ENCODE measurements at places on chromosomes 1 and 21.

- DNase-seq, result no peak
Observed at GRCh38 chr1:3183411-3183810, 114.4 kb downstream of the PRDM16 start.

GRCh38 chr1:77378723-77379535, 97.1 kb downstream of the AK5 start:
- DNase-seq, result no peak

DNA sequence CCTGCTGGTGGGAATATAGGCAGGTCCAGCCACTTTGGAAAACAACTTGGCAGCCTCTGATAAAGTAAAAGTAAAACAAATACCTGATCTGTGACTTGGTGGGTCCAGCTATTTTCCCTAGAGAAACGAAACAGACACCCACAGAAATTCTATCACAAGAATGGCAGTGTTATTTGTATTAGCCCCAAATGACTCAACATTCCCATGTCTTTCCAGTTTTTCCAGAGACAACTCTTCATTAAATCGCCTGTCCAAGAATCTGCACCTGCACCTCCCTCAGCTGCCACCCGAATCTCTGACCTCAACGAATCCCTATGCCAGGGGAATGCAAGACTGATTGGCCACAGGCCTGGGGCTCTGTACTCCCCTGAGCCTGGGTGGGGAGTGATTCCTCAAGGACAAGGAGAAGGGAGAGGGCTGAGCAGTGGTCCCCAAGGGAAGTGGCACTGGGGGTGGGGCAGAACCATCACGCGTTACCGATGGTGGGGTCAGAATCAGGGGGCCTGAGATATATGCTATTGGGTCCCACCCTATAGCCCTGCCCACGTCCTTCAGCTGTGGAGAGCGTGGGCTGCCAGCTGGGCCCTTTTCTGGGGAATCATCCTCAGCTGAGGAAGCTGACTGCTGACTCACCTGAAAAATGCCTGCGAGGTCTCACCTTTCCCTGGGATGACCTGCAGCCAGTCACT, 553.0 kb downstream of the PTPRU start:
- no peak for DNase-seq

GRCh38 chr1:145786271-145786670, 37.6 kb downstream of the RNF115 start:
- no peak for DNase-seq

- DNase-seq, result no peak
Observed at GRCh38 chr1:206422525-206422924, 47.8 kb upstream of the IKBKE start.

DNA sequence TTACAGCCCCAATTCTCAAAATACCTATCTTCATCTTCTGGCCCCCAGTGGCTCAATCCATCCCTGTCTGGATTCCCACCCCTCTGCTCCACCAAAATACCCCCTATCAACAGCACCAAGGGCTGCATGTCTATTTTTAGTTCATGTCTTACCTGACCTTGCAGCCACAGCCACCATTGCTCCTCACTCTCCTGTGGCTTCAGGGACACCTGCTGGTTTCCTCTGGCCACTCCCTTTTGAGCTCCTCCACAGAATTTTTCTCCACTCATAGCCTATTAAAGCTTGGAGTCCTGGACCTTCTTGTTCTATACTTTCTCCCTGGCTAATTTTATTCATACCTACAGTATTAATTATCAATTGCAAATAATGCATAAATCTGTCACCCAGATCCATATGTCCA, 125.3 kb upstream of the NGF start:
- no peak for DNase-seq

DNA sequence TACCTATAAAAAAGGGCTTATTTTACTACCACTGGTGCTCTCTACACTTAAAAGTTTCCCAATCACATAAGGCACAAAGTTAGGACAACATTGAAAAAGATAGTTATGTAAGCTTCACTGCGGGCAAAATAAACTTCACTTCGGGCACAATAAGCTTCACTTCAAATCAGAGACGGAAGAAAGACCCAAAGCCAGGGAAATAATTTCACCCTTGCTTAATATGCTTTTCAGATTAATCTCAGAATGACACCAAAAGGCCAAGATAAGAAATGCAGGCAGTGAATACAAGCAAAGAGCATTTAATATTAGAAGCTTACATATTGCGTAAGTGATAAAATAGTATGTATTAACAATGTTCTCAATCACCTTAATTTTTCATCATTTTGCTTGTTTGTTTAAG, 444.2 kb downstream of the SETD4 start:
- DNase-seq, result peak; percentile 47

GRCh38 chr1:50066806-50067205, 41.9 kb upstream of the ELAVL4 start:
- DNase-seq, result no peak

DNA sequence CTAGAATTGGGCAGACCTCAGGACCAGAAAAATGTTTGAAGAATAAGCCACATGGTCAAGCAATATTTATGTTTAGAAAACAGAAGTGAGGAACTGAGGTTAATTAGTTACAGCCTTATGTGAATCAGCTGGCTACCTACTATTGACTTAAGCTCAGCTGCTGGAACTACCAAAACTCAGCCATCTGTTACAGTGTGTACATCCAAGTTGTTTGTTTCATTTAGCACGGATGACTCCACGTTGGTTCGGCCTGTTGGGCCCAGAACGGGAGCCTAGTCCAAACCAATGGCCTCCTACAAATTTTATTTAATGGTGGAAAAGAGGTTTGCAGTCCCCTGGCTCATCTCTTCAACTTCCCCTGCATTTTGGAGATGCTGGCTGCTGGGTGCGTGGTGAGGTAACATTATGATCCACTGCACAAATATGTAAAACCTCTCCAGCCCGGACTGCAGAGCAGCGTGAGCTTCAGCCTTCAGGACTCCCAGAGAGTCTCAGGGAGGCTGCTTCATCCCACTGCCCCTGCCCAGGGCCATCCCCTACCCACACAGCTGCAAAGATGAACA, 143.4 kb downstream of the ZZZ3 start:
- DNase-seq, result peak; percentile 83

DNA sequence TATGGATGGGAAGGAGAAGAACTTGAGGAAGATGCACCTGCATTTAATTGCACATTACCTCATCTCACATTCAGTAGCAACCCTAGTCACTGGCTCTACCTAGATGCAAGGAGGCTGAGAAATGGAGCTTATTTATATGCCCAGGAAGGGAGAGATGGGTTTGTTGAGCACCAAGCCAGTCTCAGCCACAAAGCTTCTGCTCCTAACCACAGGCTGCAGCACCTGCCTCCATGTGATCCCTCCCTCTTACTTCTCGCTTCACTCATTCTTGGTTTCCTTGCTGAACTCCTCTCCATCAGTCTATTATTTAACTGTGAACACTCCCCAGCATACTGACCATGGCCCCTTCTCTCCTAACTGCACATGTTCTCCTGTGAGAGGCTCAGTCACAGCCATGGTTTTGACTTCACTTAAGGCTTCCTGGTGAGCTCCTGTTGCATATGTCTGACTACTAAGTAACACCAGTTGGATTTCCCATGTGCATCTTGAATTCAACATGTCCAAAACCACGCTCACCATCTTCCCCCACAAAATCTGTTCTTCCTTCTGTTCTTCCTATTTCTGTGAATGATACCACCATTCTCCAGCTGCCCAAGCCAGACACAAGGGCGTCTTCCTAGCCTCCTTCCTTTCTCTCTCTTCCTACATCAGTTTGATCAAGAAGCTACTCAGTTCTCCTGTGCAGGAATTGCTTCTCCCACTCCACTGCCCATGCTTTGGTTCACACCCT, 139.8 kb downstream of the AK5 start:
- DNase-seq, result no peak

DNA sequence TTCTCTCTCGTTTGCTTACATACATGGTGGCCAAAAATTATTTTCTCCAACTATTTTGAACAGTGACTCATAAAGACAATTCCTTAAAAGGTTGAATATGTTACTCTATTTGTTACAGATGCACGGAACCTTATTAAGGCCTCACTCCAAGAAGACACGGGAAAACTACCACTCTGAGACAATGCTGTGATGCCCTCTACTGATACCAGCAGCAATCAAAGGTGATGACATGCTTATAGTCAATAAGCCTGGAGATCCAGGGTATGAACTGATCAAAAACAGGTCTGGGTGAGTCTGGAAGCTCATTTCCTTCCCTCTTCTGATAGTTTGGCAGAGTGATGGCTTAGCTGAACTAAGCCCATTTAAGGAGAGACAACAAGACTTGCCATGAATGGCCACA, 563.0 kb downstream of the LRRIQ3 start:
- DNase-seq, result no peak

- DNase-seq, result no peak
Observed at GRCh38 chr1:201329801-201330200, 46.5 kb downstream of the PKP1 start.

DNA sequence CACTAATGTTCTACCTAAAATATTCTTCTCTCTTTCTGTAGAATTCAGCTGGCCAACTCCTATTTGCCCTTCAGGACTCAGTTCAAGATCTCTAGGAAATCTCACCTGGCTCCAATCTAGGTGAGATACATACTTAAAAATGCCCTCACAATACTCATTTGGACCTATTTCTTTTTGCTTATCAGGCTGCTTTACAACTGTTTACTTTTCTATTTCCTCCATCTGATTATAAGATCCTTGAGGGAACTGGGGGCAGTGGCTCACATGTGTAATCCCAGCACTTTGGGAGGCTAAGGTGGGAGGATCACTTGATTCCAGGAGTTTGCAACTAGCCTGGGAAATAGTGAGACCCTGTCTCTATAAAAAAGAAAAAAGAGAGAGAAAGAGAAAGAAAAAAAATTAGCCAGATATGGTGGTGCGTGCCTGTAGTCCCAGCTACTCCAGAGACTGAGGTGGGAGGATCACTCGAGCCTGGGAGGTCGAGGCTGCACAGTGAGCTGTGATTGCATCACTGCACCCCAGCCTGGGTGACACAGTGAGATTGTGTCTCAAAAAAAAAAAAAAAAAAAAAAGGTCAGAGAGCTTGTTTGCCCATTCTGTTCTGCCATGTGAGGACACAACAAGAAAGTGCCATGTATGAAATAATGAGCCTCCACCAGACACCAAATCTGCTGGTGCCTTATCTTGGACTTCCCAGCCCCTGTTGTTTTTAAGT, 14.8 kb downstream of the EFCAB14 start:
- no peak for DNase-seq

- DNase-seq, result no peak
Observed at GRCh38 chr1:166330096-166330495, 163.3 kb upstream of the FAM78B start.

- no peak for DNase-seq
Observed at GRCh38 chr1:185207170-185207569, 50.2 kb downstream of the SWT1 start.

DNA sequence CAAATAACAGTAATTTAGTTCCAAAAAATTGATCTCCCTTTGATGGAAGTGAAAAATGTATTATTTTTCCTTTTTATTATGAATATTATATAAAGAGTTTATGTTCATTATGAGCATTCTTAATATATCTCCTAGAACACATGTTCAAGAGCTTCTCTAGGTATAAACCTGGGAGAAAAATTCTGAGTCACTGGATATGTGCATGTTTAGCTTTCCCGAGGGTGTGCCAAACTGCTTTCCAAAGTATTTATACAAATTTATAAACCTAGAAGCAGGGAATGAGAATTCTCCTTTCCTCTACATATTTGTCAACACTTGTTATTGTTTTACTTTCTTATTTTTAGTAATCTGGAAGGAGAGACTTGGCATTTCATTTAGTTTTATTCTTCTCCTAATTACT, 25.0 kb downstream of the XCL2 start:
- no peak for DNase-seq

GRCh38 chr1:184186167-184186566, 134.6 kb downstream of the TSEN15 start:
- no peak for DNase-seq

- DNase-seq, result no peak
Observed at GRCh38 chr1:239056940-239057339, 329.4 kb upstream of the CHRM3 start.

- no peak for DNase-seq
Observed at GRCh38 chr21:28633839-28634555, 358.7 kb downstream of the LTN1 start.

- DNase-seq, result no peak
Observed at GRCh38 chr1:232886271-232886670, 64.1 kb upstream of the NTPCR start.

GRCh38 chr1:94954263-94955220, 27.6 kb upstream of the CNN3 start:
- no peak for DNase-seq

DNA sequence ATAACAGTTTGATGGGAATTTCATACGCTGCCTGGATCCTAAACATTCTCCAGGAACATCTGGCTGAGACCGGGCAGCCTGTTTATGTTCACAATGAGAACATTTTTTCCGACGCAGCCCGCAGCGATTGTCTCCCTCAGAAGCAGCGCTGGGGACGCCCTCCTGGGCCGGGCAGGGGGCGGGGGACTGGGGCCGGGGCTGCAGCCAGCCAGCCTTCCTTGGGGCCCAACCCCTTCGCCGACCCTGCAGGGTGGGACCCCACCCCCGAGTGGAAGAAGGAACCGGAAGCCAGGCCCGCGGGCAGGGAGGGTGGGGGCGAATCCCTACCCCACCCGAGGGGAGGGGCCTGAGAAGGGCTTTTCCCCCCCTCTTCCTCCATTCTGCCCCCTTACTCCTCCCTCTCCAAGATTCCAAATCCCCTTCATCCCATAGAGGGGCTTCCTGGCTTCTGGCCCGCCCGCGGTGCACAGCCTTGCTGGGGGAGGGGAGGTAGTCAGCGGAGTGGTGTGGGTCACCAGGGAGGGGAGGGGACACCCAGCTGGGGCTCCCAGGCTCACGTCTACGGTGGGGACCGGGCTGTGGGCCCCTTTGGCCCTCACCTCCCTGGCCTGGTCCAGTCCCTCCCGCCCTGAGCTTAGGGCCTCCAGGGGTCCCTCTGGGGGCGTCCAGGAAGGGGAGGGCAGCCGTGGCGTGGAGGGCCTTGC, 60.6 kb downstream of the WNT9A start:
- peak; percentile 24 for DNase-seq

- no peak for DNase-seq
Observed at GRCh38 chr1:154174654-154175053, 17.2 kb downstream of the TPM3 start.

- peak; percentile 57 for DNase-seq
Observed at GRCh38 chr1:205918955-205919746, 24.1 kb downstream of the SLC26A9 start.

- no peak for DNase-seq
Observed at GRCh38 chr1:201649761-201650622, 111.1 kb downstream of the NAV1 start.

DNA sequence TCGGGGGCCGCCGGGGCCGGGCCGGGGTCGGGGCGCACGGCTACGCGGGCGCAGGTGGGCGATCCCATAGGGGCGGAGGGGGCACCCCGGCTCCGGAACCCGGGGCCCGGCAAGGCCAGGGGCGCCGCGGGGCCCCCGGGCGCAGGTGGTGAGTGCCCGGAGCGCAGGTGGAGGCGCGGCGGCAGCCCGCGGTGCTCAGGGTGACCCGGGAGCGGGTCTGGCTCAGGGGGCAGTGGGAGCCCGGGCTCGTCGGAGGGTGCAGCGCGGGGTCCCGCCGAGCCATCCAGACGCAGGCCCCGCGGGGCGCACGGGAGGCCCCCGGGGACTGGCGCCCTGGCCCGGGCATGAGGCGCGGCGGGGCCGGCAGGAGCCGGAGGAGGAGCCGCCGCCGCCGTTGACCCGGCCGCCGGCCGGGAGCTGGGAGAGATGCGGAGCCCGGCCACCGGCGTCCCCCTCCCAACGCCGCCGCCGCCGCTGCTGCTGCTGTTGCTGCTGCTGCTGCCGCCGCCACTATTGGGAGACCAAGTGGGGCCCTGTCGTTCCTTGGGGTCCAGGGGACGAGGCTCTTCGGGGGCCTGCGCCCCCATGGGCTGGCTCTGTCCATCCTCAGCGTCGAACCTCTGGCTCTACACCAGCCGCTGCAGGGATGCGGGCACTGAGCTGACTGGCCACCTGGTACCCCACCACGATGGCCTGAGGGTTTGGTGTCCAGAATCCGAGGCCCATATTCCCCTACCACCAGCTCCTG, 489 bp downstream of the CELSR2 start:
- DNase-seq, result no peak
